ENCODE measurements at places on chromosomes 2 and 18.

- no peak for DNase-seq
Measured at GRCh38 chr2:50722776-50723175, 309.2 kb downstream of the NRXN1 start.

DNA sequence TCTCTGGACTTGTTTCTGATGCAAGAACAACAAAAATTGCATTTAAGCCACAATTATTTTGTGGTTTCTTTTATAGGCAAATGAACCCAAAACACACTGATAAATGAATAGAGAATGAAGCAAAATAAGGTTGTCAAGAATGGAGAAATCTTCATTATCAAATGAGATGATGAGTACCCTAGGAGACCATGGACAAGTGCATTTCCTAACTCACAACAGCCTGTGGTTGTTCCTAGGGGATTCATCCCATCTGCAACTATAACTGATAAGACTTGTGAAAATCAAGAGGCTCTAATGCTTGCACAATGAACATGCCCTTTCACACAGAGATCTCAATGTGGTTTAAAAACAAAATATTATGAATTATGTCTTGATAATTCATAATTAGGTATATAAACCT lies 159.9 kb downstream of the PDE1A start:
- DNase-seq = no peak

DNA sequence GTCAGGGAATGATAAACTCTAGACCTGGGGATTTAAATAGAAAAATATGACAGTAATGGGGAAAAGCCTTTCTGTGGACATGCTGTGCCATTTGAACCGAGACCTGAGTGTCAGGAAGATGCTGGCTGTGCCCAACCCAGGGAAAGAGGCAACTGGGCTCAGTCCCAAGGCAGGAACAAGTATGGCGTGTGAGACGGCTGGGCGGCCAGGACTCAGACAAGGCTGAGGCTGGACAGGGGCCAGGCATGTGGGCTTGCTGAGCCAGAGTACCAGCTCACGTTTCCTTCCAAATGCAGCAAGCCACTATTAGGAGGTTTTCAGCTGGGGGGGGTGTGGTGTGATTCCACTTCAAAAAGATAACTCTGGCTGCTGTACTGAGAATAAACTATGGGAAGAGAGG lies 92.4 kb downstream of the INPP5D start:
- DNase-seq = no peak

GRCh38 chr18:62612289-62612645 lies 89.4 kb downstream of the ZCCHC2 start:
- DNase-seq = no peak

DNA sequence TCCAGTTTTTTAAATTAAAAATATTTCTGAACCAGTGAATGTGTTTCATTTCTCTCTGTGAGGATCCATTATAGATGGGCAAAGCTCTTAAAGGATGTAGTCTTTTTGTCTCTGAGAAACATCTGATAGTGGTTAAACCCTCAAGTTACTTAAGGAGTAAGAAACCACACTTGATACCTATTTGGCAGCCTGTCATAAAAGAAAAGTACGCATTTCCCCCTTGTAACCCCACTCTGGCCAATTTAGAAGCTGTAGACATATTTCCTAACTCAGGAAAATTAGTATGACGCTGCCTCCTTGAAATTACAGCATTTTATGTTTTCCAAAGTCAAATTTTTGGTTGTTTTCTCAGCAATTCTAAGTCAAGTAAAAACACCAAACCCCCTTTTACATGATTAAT lies 2.0 kb downstream of the STAT4 start:
- DNase-seq = no peak

- DNase-seq = peak; percentile 62
Measured at GRCh38 chr2:231781798-231782726, 980 bp upstream of the PDE6D start.

DNA sequence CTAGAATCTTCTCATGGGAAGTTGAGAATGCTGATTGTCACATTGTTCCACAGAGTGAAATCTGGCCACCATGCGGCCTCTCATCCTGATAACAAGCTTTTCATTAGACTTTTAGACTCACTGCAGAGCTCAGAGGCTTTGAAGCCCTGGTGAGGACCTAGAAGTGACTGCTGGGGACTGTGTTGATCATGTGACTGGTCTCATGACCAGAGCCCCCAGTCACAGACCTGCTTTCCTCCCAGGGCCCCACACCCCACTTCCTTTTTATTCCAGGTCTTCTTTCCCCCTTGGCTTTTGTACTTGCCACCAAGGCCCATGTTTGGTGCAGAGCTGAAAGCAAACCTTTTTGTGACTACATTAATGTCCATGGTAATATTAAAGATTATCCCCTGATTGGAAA lies 45.2 kb downstream of the PRKCE start:
- no peak for DNase-seq

DNA sequence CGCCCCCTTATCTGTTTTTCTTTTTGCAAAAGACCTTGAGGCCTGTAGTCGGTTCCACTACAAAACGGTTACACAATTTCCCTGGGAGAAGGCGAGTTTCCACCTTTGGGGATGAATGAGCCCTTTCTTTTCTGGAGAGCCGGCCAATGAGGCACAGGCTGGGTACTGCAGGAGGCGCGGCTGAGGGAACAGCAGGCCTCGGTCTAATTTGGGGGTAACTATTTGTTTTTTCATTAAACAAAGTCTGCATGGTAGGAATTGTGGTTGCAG lies 129.2 kb downstream of the MYCN start:
- no peak for DNase-seq

All from erythroblast (primary cell).